ENCODE measurements at places on chromosomes 7 and 10.

- DNase-seq = no peak
Measured at GRCh38 chr7:36216063-36216684, 63.1 kb downstream of the EEPD1 start.

DNA sequence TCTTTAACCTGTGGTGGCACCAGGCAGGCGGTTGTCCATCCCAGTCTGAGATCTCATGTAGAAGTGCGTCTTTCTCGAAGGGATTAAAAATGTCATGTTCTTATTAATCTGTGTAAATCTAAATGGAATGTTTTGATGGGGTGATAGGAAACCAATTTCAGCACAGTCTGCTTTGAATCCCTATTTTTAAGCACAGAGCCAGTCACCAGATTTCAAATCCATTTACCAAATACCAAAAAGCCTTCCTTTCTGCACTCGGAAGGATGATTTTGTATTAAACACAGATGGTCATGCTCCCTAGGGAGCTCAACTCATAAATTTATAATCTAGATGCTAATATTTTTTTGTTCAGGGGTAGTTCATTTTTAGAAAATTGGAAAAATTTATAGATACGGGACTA, 160.6 kb upstream of the AOAH start:
- DNase-seq = no peak

DNA sequence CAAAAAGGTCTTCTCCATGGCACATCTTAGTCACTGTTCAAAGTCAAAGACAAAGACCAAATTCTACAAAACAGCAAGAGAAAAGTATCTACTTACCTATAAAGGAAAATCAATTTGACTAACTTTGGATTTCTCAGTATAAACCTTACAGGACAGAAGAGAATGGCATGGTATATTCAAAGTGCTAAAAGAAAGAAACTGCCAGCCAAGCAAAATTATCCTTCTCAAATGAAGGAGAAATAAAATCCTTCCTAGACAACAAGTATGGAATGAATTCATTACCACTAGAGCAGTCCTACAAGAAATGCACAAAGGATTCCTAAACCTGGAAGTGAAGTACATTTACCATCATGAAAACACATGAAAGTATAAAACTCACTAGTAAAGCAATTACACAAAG, 235.5 kb downstream of the STK31 start:
- no peak for DNase-seq

DNA sequence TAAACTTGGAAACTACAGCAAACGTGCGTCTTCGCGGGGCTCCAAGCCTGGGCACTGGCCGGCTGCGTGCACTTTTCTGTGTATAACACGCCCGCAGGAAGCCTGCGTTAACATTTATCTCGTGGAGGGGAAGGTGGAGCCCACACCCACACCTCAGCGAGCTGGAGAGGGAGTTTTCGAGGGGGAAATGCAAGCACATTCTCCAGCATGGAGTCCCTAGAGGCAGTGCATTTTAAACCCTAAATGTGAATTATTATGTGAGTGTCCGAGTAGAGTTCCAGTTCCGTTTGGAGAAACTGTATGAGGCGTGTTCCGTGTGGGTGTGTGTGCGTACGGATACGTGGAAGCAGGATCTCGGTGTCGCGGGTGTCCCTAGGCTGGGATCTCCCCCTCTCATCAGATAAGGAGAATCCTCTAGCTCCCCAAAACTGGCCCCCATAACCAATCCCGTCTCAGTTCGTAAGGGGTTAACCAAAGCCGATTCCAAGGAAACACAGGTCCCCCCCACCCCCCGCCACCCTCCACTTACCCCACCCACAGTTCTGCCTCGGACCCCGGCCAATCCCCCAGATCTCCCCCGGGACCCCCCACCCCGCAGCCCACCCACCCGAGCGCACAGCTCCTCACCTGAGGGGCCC, 403 bp downstream of the CDK6 start:
- DNase-seq = no peak

All from stimulated activated CD8-positive, alpha-beta memory T cell treated with anti-CD3 and anti-CD28 coated beads, Interleukin-2, amount 100 ng/mL, for 1 hour (primary cell).